ENCODE measurements at places on chromosomes 13 and 19.

- DNase-seq, result no peak
These were observed 1384.1 kb downstream of the UQCRFS1 start for GRCh38 chr19:27828829-27829228.

DNA sequence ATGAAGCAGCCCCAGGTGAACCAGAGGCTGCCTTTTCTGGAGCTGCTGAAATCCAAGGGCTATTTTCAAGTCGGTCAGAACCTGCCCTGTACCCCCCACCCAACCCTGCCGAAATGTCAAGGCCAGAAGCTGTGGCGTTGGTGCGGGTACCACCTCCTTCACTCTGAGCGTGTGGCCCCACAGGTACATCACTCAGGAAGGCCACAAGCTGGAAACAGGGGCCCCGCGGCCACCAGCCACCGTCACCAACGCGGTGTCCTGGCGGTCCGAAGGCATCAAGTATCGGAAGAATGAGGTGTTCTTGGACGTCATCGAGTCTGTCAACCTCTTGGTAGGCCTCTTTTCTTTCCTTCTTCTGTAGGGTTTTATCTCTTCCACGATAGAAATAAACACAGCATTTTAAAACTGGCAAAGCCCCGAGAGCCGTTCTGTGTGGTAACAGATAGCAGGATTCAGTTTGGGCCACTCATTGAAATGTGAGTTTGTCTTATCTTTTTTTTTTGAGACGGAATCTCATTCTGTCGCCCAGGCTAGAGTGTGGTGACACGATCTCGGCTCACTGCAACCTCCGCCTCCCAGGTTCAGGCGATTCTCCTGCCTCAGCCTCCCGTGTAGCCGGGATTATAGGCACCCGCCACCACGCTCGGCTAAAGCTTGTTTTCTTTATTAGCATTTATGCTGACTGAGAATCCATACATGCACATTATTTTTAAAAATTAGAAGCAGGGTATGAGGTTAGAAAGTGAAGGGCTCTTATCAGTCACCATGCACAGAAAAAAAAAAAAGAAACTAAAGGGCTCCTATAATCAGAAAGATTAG lies 11.3 kb downstream of the AP1M1 start:
- DNase-seq, result no peak

DNA sequence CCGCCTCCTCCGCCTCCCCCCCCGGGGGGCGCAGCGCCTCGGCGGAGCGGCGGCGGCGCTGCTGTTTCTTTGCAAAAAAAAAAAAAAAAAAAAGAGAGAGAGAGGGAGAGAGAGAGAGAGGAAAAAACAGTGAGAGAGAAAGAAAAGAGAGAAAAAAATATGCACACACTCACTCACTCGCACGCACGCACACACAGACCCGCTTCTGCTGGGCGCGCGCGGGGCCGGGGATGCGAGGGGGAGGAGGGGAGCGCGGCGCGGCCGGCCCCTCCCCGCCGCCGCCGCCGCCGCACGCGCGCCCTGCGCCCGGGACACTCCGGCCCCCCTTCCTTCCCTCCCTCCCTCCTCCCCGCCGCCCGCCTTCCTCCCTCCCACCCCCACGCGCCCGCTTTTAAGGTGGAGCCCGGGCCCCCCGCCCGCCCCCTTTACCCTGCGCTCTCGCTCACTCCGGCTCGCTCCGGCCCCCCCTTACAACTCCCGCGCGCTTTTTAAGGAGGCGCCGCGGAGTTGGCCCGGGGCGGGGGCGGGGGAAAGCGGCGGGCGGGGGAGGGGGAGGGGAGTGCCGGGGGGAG lies at the start of gene SAMD1:
TSS of gene SAMD1 (minus strand) at position 243 of the 572 bp plus-strand sequence.
- peak; percentile 82 for DNase-seq

- no peak for DNase-seq
These were observed 18.2 kb downstream of the C13orf46 start for GRCh38 chr13:113955691-113956090.

GRCh38 chr19:1161716-1162115 lies 12.4 kb downstream of the SBNO2 start:
- DNase-seq, result no peak

GRCh38 chr19:47509973-47510372 lies 4.9 kb downstream of the NAPA start:
- no peak for DNase-seq

DNA sequence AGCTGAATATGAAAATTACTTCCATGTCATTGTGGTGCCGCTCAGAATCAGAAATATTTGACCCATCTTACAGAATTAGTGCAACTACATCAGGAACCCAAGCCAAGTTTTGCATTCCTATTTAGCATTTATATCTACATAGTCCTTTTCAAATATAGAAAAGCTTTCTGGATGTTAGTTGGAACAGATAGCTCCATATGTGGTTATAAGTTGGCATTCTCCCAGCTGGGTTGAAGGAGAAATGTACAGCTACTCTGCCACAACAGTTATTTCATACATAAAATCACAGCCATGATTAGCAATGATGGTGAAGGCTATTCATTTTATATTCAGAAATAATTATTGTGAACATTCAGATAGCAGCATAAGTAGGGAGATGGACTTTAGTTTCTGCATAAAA lies 28.2 kb downstream of the HPN start:
- no peak for DNase-seq

DNA sequence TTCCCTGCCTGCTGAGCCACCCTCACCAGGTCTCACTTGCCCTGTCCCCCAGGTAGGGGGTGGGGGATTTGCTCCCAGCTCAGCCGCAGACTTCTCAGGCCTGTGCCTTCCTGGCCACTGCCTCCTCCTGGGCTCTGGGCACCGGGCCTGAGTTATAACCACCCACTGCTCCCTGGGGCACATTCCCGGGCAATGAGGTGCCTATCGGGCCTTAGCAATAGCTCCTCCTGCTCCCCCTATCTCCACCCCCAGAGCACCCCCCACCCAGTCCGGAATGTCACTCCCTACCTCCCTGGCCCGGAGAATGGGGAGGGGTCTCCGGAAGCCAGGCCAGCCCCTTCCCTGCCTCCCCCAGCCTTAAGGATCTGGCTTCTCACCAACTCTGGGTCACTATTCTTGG lies at the start of gene KLK5:
TSS of gene KLK5 (minus strand) at position 129 of the 400 bp plus-strand sequence. CDS start 381 bp downstream, outside the sequence.
- no peak for DNase-seq

- DNase-seq, result no peak
These were observed 37.3 kb upstream of the CD33 start for GRCh38 chr19:51187395-51188226.

- no peak for DNase-seq
These were observed 1023.5 kb downstream of the PCDH17 start for GRCh38 chr13:58655086-58655485.

- no peak for DNase-seq
These were observed 14.0 kb downstream of the ZNF114 start for GRCh38 chr19:48283908-48284307.

DNA sequence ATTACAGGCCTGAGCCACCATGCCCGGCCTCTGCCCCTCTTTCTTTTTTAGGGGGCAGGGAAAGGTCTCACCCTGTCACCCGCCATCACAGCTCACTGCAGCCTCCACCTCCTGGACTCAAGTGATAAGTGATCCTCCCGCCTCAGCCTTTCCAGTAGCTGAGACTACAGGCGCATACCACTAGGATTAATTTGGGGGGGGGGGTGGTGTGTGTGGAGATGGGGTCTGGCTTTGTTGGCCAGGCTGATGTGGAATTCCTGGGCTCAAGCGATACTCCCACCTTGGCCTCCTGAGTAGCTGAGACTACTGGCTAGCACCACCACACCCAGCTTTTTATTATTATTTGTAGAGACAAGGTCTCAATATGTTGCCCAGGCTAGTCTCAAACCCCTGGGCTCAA lies 4.2 kb downstream of the APOE start:
- DNase-seq, result no peak

DNA sequence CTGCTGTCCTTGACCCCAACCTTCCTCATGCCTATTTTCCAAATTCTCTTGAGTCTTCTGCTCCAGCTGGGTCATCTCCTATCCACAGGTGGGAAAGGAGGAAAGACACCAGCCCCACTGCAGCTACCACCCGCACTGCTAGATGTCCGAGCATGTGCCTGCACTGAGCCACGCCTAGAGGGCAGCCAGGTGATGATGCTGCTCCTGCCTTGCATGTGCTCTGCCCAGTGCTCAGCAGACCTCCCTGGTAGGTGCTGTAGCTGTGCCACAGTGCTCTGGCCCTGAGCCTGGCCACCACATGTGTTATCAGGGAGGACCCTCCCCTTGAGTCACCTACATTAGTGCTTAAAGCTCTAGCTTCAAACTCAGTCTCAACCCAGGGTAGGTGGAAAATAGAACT lies 6.9 kb upstream of the CYSLTR2 start:
- no peak for DNase-seq

- DNase-seq, result no peak
These were observed 5.8 kb downstream of the QTRT1 start for GRCh38 chr19:10706990-10707389.

DNA sequence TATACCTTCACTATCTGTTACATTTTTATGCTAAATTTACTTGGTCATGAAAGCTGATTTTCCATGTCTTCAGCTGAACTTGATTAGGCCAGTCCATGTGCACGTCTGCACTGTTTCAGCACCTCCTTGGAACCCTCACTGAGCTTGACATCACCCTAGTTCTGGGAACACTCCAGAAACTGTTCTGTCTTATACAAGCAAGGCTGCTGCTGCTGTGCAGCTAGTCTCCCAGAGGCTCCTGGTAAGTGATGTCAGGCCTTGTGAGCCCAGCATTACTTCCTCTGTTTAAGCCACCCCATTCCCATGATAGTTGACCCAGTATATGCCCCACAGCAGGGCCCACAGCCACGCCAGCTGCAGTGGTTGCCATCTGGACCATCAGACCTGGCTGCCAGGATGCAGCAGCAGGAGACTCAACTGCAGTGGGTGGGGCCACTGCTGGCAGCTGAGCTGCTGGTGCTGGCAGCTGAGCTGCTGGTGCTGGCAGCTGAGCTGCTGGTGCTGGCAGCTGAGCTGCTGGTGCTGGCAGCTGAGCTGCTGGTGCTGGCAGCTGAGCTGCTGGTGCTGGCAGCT lies 90.5 kb upstream of the AKAP11 start:
- DNase-seq, result no peak

DNA sequence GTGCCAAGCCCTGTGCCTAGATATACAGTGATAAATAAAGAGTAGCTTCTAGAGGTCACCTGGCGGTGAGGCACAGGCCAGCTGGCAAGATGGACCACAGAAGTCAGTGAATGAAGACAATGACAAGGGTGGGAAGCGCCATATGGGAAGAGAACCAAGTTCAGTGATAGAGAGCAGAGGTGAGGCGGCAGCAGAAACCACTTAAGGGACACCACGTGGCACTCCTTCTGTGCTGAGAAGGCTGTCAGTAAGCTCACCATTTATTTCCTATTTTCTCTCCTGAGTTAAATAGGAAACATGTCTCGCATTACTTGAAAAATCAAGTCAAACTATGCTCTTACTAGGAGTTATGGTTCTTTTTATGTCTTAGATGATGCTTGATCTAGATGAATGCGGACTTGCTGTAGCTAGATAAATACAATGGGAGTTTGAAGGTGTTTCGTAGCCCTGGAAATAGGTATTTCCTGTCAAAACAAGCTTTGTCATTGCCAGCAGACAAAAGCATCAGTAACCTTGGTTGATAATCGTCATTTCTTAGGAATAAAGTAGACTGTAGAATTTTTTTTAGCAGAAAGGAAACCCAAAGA lies 17.8 kb downstream of the ALOX5AP start:
- no peak for DNase-seq

DNA sequence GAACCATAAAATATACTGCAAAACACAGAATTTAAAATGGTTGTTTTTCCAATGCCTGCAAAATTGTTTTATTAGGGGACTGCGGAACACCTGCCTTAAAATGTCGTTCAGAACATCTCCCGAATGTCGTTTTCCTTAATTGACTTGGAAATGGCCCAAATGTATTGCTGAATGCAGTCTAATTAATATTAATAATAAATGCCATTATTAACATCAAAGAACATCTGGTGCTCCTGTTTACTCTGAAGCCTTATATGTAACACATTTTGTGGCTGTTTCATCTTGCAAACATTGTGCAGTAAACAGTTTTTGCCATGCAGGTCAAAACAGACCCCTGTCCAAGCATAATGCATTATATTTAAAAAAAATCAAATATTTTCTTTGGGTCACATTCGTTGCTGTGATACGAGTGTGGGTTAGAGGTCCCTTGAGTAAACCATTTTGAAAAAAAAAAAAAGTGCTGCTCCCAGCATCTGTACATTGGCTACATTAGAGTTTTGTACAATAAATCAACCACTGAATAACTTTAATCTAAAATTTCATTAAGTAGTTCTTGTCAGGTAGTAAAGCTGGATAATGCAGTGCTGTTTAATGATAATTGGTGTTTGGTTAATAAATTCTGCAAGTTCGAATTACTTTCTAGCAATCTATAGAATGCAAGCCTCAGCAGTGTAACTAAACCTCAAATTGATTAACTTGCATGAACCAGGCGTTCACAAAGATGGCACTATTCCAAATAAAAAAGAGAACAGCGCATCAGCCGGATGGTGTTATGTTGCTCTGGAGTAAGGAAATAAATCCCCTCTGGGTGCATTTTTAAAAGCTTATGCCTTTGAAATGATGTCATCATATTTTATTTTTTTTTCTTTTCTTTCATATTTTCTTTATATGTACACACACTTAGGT lies 140.2 kb downstream of the ZNF536 start:
- DNase-seq, result no peak

- DNase-seq, result peak; percentile 52
These were observed 906 bp downstream of the FXYD5 start for GRCh38 chr19:35155441-35155840.

- DNase-seq, result no peak
These were observed 3.1 kb downstream of the PPP1R13L start for GRCh38 chr19:45401815-45402214.

GRCh38 chr19:52626915-52627314 lies 11.2 kb downstream of the ZNF83 start:
- no peak for DNase-seq

- no peak for DNase-seq
These were observed 123.8 kb downstream of the NDFIP2 start for GRCh38 chr13:79604752-79605151.

DNA sequence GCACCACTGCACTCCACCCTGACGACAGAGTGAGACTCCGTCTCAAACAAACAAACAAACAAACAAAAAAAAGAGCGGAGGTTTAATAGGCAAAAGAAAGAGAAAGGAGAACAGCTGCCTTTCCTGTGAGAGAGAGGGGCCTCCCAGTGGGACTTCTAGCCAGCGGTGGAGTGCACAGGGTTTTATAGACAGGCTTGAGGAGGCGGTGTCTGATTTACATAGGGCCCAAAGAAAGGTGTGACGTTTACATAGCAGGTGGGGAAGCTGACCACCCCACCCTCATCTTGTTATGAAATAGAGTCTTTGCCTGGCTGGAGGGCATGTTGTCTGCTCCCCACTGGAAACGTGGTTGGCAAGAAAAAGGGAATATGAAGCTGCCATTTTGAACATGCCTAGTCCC lies 106.0 kb upstream of the CSNK1A1L start:
- DNase-seq, result no peak
